Right ventricle myocardium inferior (tissue), 1 donor: ENCODE measurements at places on chromosomes 6 and 20. TPM values are rescaled to one million over a fixed set of nuclear protein-coding genes. Genes with fewer than 3 reads are reported as not detected.

GRCh38 chr6:16337295-16337975, 99.0 kb downstream of the GMPR start:
- peak; percentile 97 for DNase-seq

DNA sequence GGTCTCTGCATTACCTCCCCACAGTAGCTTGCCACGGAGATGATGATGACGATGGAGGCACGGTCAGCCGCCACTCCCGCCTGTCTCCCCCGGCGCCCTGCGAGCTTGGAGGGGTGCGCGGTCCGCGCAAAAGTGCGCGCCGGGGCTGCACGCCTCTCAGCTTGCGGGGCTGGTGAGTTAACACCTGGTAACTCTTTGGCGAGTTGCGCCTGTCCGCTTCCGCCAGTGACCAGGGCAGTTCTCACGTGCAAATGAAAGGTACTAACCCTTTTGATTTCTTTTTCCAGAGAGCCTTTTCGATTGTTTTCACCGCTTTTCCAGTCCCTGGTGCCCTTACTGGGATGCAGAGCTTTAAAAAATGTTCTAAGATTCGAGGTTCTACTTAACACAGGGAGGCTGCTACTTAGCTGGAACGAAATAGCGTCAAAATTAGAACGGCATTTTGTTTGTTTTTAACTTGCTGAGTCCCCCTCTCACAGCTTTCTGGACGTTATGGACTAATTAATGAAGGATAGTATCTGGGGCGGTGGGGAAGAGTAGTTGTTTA, 6.2 kb downstream of the GRIK2 start:
- DNase-seq = no peak

DNA sequence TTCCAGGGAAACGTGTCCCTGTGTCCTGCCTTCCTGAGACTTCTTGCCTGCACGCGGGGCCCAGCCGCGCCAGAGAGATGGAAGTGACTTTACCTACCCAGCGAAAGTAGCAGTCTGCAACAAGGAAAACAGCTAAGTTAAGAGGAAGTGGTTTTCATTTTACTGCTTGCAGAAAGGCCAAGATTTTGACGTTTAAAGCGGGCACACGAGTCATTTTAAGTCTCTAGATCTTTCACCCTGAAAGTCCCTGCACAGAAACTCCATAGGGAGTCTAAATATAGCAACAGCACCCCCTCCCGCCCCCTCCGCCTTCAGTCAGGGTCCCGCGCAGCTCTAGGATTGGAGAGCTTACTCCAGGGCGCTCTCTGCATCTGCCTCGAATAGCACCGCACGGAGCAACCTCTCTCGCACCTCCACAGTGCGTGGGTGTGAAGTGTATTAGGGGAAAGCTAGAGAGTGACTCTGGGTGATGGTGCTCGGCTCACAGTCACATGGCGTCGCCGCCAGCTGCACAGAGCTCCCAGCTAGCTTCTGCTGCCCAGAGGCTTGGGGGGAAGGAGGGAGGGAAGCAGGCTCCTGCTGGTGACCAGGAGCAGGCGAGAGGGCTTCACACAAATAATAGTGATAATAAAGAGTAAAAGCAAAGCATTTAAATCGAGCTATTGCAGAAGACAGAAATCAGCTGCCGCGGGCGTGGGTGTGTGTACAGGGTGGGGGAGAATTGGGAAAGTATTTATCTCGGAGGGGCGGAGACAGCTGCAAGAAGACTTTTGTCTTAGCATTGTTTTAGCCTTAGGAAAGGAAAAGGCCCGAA, 1.8 kb upstream of the KCNQ5 start:
- peak; percentile 64 for DNase-seq

GRCh38 chr20:32480371-32481241, 104.5 kb downstream of the NOL4L start:
- DNase-seq = peak; percentile 34

DNA sequence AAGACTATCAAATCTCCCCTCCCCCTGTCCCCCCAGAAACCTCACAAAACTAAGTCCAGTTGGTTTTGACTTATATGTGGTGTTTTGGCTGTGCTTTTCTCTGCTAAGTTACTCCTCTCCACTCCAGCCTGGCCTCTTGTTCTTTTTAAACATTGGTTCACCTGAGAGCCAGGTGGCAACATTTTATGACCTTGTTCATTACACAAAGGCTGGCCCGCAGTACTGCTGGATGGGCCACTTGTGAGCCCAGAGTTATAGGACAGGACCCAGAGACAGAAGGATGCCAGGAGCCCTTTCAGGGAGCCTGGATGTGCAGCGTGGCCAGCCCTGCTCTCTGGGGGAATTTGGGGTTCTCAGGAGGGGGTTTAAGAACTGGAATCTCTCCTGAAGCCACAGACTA, 90.0 kb downstream of the RAMACL start:
- peak; percentile 23 for DNase-seq

DNA sequence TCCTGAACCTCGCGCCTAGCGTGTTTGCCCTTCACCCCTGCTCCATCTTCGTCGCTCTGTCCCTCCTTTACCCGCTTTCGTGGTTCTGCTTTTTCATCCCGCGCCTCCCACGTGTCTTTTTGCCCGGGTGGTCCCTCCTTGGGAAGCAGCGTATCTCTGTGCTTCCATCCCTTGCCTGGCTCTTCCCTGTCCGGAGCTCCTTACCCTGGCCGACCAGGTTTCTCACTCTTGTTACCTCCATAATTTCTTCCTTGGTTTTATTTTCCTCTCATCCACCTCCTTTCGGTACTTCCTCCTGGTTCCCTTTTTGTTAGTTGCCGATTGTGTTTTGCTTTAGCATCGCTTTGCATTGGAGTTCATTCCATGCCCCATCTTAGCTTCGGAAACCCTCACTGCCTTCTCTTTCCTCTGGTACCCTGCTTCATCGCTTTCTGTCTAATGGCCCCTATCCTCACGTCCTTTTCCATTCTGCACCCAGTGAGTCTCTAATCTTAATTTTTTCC, 735 bp downstream of the FAM135A start:
- no peak for DNase-seq

- no peak for DNase-seq
Measured at GRCh38 chr20:36344517-36345132, 38.5 kb downstream of the DLGAP4 start.

DNA sequence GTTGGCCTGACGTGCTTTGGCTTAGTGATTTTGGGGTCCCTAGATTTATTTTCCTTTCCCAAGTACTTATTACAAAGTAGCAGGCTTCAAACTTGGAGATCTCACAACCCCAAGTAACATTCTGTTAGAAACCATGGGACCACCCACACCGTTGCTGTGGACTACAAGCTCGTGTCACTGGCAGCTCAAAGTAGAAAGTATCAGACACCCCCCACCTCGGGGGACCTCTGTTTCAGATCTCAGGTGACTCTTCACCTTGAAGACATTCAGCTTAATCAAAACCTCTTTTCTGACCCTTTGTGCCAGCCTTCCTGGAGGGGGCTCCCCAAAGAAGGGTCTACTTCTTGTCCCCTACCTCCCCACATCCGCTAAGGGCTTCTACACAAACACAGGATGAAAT, 15.7 kb upstream of the MYT1 start:
- no peak for DNase-seq

- DNase-seq = no peak
Measured at GRCh38 chr6:22102671-22103070, 194.2 kb downstream of the PRL start.

- no peak for DNase-seq
Measured at GRCh38 chr6:157683707-157684106, 139.3 kb upstream of the SNX9 start.

DNA sequence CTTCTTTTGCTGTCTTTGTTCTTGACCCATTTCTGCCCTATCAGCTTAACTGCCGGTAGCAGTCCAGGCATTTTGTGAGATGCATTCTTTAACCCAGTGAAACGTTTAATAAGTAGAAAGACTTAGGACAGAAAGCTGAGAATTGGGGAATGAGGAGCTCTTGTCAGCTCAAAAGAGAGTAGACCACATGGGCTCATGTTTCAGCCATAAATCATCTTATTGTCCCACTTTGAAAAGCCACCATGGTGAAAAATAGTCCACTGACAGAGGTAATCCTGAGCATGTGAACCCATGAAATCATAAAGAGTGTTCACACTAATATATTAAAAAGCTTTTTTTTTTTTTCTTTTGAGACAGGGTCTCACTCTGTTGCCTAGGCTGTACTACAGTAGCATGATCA, 16.3 kb downstream of the ORC3 start:
- DNase-seq = no peak

- DNase-seq = no peak
Measured at GRCh38 chr6:99434702-99435530, 9.8 kb upstream of the PNISR start.

DNA sequence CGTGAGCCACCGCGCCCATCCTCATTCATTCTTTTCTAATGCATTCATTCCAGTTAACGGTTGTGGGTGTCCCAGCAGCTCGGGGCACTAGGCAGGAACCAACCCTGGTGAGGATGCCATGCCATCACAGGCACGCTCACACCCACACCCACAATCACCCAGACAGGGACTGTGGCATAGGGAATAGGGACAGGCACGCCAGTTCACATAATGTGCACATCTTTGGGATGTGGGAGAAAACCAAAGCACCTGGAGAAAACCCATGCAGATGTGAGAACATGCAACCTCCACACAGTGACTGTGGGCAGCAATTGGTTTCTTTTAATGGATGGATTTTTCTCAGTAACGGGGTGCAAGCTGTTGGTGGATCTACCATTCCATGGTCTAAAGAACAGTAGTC, 64.3 kb downstream of the IRF4 start:
- no peak for DNase-seq

- no peak for DNase-seq
Measured at GRCh38 chr6:73624896-73625295, 28.9 kb downstream of the SLC17A5 start.

GRCh38 chr6:156685823-156686222, 91.4 kb upstream of the ARID1B start:
- DNase-seq = no peak

DNA sequence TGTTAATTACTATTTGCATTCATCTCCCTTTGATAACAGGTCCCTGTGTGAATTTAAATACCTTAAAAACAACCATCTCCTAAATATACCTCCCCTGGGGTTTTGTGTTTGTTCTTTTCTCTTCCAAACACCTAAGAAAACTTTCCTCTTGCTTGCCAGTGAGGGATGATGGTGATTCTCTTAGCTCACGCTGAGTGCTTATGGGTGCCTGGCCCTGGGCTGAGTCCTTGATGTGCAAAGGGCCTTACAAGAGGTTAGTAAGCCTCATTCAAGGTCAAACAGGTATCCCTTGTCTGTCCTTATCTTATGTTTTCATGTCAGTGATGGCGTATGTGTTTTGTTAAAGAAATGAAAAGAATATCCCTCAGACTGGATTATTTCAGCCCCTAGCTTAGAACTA, 76.3 kb downstream of the SYCP2L start:
- DNase-seq = no peak

DNA sequence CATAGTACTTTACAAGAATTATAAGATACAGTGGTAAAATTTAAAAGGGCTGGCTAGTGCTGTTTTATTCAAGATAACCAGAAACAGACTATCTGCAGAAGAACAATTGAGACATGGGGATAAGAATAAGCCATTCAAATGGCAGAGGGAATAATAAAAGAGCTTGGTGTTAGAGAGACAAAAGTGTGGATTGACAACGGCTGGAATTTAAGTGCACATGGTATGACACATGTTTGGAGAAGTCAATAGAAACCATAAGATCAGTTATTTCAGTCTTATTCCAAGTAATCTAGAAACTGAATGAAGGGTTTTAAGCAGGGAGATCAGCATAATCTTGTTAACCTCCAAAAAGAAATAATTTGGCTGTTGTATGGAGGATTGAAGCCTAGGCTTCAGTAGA, 1205.5 kb upstream of the CITED2 start:
- DNase-seq = no peak

DNA sequence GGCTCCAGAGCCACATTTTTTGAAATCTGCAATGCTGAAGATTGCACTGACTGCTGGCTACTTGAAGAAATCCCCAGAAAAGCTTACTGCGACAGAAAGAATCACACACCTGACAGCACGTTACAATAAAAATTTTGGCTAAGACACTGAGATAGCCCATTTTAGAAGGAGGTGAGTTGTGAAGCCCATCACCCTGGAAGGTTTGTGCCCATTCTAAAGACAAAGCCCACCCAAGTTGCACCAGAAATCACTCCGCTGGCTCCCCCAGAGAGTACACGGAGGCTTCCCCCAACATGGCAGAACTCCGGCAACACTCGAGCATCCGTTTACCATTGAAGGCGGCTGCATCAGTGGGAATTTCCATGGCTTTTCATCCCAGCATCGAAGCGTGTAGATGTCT, 29.4 kb downstream of the LPA start:
- DNase-seq = peak; percentile 45

Gene DOK5
- total RNA-seq = 3.0 TPM

Gene ANKS1A
- 26.8 TPM for total RNA-seq

Gene OR2J3
- total RNA-seq = not detected

Gene PTK7
- 1.7 TPM for total RNA-seq

Gene PAK5
- total RNA-seq = not detected

Gene SOBP
- total RNA-seq = 16.4 TPM

Gene SLC22A2
- total RNA-seq = not detected
